Smooth muscle cell of the umbilical artery (primary cell): ENCODE measurements at places on chromosomes 16 and 17. TPM values are rescaled to one million over a fixed set of nuclear protein-coding genes. Genes with fewer than 3 reads are reported as not detected.

The GAS7 gene
- total RNA-seq = 2.8 and 16.0 TPM in 2 replicates

The ACSM2A gene
- total RNA-seq = not detected in 2 replicates

The KIF2B gene
- not detected in 2 replicates for total RNA-seq

The ZNF319 gene
- 3.9 and 6.2 TPM in 2 replicates for total RNA-seq

The SOST gene
- not detected in 2 replicates for total RNA-seq

The WBP2 gene
- total RNA-seq = 29.7 and 39.2 TPM in 2 replicates

The KCNH4 gene
- total RNA-seq = not detected in 2 replicates

The ANKFN1 gene
- total RNA-seq = 0.14 TPM in 1 of 2 replicates, not detected in the other

The EPX gene
- total RNA-seq = not detected in 2 replicates
